ENCODE measurements at places on chromosomes 2 and 18.

DNA sequence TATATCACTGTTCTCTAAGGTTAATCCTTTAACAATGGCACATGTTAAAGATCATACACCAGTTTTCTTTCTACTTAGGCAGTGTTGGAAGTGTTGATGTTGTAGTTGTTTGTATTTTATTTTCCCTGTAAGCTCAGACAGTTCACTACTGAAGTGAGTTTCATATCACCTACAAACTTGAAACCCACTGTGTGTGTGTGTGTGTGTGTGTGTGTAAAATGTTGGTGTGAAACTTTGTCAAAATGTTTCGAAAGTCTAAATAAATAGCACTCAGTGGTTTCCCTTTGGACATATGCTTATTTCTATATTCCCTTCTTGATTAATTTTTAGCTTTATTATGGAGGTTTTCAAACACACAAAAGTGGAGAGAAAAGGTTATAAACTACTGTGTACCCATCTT is 79.8 kb upstream of the CAVIN2 start:
- DNase-seq, result no peak

DNA sequence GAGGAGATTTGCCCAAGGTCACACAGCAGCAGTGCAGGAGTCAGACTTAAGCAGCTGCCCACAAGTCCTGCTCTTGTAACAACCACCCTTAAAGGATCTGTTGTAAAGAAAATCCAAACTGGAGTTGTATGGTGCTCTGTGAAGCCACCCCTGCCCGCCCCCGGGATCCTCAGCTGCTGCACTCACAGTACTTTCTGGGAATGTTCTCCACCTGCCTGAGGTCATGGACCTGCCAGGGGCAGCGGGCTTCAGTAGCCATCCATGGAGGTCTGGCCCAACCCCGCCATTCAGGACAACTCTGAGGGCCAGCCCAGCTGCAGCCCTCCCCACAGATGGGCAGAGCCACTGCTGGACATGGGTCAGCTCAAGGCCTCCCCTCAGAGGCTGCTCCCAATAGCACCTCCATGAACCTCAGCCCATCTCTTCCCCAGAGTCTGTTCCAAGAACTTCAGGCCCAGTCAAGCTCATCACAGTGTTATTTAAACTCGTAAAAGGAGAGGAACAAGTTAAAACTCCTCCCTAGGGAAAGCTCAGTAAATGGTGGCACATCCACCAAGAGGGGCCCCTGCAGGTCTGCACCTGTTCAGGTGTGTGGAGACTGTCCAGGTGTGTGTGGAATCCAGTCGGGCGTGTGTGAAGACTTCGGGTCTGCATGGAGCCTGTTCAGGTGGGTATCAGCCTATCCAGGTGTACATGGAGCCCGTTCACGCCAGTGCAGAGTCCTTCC is 39.4 kb upstream of the GPC1 start:
- no peak for DNase-seq

DNA sequence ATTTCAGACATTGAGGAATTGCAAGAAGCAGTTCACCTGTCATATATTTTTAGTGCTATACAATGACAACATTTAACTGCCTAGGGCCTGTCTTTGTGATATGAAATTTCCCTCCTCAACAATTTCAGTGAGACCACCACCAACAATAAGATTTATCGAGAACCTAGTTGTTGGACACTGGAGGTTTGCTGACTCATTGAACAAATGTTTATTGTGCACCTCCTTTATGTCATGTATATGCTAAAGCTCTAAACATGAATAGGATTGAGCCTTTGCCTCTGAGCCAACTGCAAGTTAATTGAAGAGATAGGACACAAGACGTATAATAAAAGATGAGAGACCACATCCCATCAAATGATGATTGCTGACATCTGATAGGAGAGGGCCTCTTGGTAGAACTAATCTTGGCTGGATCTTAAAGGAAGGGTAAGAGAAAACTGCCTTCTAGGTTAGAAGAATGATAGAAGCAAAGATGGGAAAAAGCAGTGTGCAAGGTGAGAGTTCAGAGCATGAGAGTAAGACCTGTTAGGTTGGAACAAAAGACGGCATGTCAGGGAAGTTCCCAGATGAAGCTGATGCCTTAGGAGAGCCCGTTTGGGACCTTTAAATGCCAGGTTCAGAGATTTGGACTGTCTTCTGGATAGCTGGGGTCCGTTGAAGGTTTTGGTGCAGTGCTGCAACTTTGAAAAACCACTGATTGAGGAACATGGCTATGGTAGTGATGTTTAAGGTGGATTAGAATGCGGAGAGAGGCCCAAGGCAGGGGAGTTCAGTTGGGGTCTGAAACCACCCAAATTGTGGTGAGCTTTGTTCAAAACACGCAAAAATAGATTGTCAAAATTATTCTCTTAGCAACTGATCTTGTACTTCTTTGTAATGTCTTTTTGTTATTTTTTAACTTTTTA is 133.0 kb upstream of the EML6 start:
- no peak for DNase-seq

DNA sequence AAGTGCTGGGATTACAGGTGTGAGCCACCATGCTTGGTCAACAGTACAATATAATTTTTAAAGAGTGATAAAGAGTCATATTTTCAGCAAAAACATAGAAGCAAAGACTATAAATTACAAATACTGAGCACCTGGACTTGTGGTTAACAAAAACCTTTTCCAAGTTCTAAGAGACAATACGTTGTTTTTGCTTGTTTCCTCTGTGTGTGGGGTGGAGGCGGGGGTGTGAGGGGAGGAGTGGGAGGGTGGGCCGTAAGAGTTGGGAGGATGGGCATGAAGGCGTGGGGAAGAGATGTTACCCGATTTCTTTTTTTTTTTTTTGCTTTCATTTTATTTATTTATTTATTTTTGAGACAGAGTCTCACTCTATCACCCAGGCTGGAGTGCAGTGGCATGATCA is 78.0 kb upstream of the WIPF1 start:
- DNase-seq, result no peak

- DNase-seq, result no peak
These were observed 56.0 kb downstream of the BOD1L2 start for GRCh38 chr18:57202881-57203280.

GRCh38 chr2:6644261-6644660 is 221.4 kb downstream of the CMPK2 start:
- DNase-seq, result no peak

- no peak for DNase-seq
These were observed 126.9 kb downstream of the BAZ2B start for GRCh38 chr2:159489476-159489875.

DNA sequence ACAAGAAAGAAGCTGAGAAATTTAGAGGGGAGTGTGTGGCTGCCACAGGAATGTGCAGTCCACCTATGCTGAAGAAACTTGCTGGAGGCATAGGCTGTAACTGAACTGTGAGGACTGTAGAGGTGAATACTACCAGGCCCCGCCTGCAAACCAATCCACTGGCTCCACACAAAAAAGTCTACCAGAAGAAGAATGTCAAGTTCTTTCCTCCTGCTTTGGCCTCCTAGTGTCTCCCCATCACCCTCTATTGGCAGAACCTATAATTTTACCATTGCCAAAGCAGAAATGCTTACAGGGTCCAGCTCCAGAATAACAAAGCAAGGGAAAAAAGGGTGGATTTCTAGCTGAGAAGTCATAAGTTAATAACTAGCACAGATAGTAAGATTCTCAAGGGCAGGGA is 5.9 kb upstream of the ATP5MC3 start:
- DNase-seq, result no peak

DNA sequence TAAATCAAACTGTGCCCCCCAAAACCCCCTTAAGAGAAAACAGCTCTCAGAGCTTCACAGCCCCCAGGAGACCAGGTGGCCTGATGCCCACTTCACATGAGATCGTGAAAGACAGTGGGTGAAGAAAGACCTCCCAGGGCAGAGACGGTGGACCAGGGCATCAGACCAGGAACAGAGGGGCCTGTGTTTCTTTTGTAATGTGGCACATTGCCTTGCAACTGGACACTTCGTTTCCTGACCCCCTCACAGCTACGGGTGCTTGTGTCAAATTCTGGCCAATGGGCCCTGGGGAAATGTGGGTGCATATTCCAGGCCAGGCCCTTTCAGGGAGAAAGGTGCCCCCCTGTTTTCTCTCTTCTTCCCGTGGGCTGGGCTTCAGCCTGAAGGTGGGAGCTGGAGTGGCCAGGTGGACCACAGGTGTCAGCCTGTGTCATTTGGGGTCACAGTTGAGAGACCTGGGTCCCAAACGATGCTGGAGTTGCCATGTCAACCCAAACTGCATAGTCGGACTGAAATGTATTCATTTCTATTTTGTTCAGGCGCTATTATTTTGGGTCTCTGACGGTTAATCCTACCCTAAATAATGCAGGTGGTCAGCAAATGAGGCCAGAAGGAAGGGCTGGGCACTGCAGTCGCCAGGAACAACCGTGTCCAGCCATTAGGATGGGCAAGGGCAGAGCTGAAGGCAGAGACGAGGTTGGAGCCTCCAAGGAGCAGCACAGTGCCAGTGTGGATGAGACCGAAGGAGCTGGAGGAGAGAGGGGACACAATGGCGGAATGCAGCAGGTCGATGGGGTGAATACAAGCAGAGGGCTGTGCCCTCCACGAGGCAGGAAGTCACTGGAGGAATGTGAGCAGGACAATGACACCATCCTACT is 338.2 kb downstream of the EIPR1 start:
- no peak for DNase-seq

DNA sequence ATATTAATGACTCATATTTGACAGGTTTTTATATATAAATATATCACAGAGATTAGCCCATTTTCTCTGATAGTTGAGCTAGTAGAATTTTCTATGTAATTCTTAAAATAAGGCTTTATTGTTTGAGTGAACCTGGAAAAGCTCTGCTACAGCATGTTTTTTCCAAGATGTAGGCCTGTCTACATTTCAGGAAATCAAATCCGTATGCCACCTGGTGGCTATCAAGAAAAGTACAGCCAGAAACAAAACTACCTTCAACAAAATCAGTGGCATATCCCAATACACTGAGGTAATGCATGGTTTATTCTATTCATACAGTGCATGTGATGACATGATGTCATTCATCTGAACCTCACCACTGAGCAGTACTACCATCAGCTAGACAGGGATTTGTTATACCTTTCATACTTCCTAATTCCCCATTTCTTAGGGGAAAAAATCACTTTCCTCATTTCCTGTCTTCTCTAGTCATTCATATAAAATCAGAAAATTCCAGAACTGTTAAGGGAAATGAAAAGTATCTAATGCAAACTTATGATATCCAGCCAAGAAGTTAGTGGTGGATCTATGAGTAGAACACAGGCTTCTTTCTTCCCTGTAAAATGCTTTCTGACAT is 310.4 kb upstream of the SYT4 start:
- no peak for DNase-seq

DNA sequence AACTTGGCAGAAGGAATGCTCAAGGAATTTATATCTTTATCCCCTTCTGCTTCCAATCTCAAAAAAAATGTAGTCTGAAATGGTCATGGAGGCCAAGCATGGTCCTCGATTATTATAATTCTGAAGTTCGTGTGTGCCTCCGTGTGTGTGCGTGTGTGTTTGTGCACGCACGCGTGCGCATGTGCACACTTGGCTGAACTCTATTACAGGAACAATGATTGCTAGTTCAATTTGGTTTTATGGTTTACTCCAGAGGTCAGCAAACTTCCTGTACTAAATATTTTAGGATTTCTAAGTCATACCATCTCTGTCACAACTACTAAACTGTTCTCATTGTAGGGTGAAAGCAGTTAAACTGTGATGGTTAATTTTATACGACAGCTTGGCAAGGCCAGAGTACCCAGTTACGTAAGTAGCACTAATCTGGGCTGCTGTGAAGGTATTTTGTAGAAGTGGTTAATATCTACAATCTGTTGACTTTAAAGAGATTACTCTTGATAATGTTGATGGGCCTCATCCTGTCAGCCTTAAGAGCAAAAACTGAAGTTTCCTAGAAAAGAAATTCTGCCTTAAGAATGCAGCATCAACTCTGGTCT is 5.8 kb upstream of the MARCHF7 start:
- no peak for DNase-seq

DNA sequence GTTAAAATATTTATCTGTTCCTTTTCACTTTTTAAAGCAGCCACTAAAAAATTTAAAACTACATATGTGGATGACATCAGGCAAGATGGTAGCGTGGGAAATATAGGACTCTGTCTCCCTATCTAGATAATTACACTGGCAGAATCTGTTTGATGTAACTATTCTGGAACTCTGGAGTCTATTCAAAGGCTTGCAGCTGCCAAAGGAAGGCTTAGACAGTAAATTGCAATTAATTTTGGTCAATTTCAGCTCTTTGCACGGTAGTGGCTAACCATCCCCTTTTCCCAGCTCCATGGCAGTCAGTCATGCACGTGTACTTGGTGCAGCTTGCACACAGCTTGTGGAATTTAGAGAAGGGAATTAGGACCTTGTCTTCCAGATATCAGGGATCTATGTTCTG is 135.2 kb downstream of the RAB3GAP1 start:
- no peak for DNase-seq

- DNase-seq, result no peak
These were observed 51.0 kb downstream of the FAM168B start for GRCh38 chr2:131042148-131042775.

- DNase-seq, result no peak
These were observed 1.2 kb downstream of the ANTXR1 start for GRCh38 chr2:69013840-69014821.

DNA sequence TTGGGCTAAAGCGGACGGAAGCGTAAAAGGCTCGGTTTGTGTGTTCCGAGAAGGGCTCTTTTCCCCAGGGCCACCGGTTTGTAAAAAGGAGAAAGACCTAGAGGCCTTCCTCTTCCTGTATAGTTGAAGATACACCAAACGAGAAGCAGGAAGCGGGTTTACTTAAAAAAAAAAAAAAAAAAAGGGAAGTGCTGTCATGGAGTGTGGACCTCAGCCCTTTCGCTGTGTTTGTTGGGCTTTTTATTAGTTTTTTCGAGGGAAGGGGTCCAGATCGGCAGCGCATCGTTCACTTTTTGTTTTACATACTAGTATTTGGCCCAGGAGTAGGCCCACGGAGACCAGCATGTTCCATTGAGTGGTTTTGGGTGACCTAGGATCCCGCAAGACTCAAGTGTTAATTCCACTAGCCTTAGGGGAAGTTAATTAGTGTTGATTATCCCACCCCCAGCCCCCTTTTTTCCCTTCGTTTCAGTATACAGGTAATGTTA is 676 bp downstream of the ACTR2 start:
- no peak for DNase-seq

DNA sequence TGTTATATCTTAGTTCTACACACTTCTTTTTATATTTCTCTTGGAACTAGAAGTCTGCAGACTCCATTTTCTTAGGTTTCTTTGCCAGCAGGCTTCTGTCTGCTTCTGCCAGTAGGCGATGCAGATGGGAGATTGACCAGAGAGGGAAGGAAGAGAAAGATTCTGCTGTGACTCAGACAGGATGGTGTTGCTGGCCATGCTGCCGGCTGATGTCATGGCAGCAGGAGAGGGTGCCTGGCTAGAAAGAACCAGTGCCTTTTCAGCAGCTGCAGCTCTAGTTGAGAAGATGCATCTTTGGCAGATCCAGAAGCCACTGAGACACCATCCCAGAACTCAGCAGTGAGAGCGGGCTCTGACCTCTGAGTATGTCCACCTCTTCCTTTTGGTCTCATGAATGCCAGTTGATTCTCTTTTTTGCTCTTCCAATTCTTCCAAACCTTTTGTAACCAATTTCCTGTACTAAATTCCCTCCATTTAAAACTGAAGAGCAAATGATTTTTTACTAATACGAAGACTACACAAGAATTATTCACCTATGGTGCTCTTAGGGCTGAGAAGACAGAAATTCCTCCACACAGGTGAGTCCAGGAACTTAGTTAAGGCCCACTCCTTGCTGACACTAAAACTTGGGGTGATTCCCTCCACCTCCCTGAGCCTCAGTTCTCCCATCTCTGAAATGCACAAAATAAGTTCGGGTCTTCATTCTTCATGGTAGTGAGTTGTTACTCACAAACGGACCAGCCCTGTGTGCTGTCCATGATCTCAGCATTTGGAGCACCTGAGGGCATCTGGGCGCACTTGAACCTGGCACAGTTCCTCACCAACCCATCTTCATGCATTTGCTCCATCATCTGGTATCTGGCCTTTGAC is 200.7 kb downstream of the MYCN start:
- DNase-seq, result no peak

Measured in esophagus squamous epithelium (tissue), 5 donors.